ENCODE measurements at places on chromosomes 1 and 21.

DNA sequence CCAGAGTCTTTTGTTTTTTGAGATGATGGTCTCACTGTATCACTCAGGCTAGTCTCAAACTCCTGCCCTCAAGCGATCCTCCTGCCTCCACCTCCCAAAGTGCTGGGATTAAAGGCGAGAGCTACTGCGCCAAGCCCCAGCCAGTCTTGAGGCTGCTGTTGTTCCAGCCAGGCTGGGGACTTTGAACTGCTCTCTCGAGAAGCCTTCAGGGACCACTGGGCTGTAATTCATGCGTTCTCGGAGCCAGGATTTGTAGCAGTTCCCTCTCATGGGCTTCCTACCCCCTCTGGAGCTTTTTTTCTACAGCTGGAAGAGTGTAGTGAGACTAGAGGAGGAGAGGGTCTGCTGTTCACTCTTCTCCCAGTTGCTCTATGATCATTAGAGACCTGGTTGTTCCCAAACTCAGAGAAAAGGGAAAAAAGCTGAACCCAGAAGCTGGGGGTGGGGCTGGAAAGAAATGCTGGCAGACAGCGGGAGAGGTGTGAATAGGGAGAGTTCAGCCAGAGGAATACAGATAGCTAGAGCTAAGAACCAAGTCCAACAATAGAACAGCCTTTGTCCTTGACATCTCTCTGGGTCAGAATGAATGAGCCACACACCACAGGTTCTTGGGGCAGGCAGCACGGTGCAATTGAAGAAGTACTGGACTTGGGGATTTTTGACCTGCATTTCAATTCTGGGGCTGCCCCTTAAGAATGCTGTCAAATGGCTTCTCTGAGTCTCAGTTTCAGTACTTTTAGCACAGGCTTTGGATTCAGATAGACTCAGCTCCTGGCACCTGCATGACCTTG is 13.2 kb upstream of the SLC41A1 start:
- DNase-seq: no peak

DNA sequence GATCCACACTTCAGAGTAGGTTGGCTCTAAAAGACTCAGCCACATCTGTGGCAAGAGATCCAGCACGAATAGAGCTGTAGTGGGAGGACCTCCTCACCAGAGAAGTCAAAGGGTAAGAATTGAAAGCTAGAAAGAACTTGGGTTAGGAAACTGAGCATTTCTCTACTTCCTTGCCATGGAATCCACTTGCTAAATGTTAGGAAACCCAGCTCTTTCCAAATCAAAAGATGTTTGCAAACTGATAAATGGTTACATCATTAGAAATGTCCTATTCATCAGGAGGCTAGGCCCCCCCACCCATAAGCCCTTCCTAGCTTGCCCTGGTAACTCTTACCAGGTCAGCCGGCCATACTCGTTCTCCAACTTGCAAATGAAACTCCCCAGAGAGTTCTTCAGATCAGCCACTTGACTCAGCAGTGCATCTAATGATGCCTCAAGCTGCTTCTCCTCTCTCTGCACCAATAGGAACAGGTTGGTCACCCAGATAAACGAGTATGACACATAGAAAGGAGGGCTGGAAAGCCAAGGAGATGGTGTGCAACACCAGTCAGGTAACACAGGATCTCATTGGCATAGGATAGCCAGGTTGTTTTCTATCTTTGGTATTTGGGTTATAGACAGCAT is 1.5 kb downstream of the MED8 start:
- peak; percentile 50 for DNase-seq

DNA sequence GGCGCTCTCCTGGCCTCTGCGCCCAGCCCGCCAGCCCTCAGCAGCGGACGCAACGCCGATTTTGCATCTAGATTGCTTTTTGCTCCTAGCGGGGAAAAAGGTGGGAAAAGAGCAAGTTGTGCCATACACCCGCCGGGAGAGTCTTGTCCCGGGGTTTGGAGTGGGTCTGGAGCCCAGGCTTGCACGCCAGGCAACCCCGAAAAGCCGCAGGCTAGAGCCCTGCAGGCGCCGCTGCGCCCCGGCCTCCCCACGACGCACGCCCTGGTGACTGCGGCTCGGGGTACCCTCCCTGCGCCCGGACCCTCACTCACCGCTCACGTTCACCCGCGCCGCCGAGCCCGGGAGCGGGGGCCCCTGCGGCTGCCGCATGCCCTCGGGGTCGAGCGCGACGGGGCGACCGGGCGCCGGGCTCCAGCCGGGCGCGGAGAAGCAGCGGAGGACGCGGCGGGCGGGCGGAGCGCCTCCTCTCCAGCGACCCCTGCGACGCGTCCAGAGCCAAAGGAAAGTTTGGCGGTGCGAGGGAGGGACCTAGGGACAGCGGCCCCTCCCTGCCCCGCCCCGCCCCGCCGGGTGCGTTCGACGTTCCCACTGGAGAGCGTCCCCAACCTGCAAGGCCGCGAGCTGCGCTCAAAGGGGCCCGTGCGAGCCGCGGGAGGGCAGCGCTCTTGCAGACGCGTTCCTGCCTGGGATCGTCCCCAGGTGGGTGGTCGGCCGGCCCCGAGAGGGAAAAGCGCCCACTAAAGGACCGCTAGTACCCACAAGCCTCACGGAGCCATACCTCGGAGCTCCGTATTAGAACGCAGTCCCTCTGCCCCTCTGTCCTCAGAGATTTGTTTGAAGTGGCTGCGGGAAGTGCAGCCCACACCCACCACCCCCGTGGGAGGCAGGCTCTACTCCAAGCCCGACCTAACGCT is at the start of gene LPAR3:
Gene LPAR3, minus strand, starts transcription at position 502 of the 914 bp plus-strand sequence. CDS start 27,086 bp downstream, outside the sequence.
- no peak for DNase-seq

GRCh38 chr1:74731399-74732052 is 1.3 kb downstream of the CRYZ start:
- DNase-seq: peak; percentile 28

Measured in fibroblast of mammary gland (primary cell).